MV-4-11 (cell line): ENCODE measurements at places on chromosomes 5 and 9.

DNA sequence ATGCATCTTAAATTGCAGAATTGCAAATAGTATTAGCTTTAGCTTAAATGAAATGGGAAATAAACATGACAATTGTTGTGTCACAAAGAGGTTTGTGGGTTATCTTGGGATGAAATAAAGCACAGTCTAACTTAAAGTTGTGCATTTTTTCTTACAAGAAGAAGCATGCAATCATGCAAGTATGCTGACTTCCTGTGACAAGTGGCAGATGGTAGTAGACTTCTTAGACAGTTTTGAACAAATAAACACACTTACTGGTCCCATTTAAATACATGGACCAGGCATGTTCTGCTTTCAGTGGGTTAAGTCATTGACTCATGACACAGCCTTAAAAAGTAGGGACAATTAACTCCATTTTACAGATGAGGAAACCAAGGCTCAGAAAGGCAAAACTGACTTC is 15.9 kb upstream of the C5orf63 start:
- DNase-seq, result peak; percentile 16

GRCh38 chr9:35691757-35692301 is 2.1 kb upstream of the TPM2 start:
- DNase-seq, result no peak

GRCh38 chr9:90301277-90301653 is 341.4 kb downstream of the DIRAS2 start:
- peak; percentile 24 for DNase-seq

GRCh38 chr9:137278721-137279711 is 1.5 kb downstream of the TOR4A start:
- no peak for DNase-seq

DNA sequence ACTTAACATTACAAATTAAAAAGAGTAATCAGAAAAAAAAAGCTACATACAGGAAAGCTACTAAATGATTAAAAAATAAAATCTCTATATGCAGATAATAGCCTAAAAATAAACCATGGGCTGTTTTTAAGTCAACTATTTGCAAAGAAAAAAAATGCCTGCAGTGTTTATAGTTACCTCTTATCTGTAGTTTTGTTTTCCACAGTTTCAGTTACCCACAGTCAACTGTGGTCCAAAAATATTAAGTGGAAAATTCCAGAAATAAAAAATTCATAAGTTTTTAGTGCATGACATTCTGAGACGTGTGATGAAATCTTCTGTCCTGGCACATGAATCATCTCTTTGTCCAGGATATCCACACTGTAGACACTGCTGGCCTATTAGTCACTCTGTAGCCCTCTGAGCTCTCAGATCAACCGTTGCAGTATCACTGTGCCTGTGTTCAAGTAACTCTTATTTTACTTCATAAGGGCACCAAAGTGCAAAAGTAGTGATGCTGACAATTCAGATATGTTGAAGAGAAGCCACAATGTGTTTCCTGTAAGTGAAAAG is 59.2 kb downstream of the PRELID2 start:
- peak; percentile 78 for DNase-seq

DNA sequence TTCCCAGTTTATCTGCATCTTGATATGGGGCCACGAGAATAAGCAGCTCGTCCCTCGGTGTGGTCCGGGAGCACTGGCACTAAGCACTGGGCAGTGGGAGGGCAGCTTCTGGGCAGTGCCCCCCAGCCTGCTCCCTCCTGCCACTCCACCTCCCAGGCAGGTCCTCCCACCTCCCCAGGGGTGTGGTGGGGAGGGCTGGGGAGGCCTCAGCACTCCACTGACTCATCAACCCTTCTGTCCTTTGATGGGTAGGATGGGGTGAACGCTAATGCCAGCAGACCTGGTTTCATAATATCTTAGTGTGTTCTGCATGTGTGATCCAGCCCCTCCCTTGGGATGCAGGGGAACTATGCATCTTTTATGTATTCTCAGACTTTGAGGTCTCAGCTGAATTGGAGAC is 62.2 kb upstream of the GNE start:
- DNase-seq, result no peak

GRCh38 chr9:102514541-102514940 is 480.6 kb upstream of the CYLC2 start:
- DNase-seq, result no peak
